ENCODE measurements at places on chromosomes 5 and 9.
A peak's percentile ranks its signal among the peaks of the same experiment; 100 is the strongest.

DNA sequence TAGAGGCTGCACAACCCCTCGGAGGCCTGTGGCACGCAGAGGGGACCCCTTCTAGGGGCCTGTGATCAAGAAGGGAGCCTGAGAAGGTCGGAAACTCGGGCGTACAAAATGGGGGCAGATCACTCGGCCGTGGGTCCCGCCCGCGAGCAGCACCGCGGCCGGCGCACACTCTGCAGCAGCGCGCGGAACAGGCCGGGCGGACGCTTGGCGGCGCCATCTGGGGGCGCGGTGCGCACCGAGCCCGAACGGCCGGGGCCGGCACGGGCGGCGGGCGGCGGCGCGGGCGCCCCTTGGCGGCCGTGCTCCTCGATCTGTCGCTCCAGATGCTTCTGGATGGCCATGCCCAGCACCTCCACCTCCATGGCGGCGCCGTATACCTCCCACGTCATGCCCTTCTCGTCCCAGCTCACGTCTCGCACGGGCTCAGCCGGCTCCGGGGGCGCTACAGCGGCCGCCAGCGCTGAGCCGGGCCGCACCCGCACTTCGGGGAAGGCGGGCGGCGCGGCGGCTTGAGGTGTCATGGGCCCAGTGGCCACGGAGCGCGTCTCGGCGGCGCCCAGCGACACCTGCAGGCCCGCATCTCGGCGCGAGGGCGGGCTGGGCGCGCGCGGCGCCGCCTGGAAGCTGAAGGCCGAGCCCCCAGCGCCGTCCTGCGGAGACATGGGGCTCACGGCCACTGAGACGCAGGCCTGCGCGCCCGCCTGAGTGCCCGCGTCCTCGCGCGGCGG is 13.1 kb downstream of the GPRIN1 start:
- peak; percentile 61 for DNase-seq

- DNase-seq, result no peak
These were observed 4.3 kb downstream of the NTRK2 start for GRCh38 chr9:84673806-84674205.

DNA sequence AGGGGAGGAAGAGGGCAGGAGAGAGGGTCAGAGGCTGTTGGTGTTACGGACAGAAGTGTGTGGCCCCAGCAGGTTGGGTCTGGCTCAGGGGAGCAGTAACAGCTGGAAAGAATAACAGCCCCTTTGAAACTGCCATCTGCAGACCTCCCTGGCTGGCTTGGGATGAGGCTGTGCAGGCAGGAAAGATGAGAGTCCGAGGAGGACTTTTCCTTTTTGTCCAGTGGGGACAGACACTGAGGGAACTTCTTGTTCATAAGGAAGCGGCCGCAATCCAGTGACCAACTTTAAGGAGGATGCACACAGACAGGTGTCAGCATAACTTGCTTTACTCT is 14.8 kb upstream of the PLEKHG4B start:
- no peak for DNase-seq

DNA sequence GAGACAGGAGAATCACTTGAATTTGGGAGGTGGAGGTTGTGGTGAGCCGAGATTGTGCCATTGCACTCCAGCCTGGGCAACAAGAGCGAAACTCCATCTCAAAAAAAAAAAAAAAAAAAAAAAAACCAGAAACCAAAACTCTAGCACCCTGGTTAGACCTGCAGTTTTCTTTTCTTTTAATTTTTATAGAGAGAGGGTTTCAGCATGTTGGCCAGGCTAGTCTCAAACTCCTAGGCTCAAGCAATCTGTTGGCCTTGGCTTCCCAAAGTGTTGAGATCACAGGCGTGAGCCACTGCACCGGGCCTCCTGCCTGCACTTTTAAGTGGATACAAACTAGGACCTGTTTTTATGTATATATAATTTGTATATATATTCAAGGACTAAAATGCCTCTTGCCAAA is 12.9 kb upstream of the MTMR12 start:
- DNase-seq, result no peak

- no peak for DNase-seq
These were observed at the start of gene DOK3 for GRCh38 chr5:177509381-177509951. Gene DOK3 (minus strand): TSS chr5:177509826. CDS start chr5:177509540, 286 bp downstream.

GRCh38 chr5:96880444-96881164 is 4.3 kb downstream of the ERAP2 start:
- DNase-seq, result no peak

DNA sequence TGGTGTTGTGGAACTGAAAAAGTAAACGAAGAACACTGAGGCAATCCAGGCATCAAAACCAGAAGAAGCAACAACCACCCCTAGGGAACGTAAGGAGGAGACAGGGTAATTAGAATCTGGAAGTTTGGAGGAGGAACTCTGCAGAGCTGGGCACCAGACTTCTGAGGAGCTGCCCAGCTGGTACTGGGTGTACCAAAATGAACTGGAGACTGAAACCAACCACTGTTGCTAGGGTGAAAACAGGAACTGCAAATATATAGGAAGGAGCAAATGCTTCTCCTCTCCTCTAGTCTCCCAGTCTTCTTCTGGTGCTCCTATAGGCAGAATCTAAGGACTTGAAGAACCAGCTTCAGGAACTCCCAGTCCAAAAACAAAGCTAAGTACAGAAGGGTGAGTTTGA is 189.8 kb downstream of the ELAVL2 start:
- no peak for DNase-seq

DNA sequence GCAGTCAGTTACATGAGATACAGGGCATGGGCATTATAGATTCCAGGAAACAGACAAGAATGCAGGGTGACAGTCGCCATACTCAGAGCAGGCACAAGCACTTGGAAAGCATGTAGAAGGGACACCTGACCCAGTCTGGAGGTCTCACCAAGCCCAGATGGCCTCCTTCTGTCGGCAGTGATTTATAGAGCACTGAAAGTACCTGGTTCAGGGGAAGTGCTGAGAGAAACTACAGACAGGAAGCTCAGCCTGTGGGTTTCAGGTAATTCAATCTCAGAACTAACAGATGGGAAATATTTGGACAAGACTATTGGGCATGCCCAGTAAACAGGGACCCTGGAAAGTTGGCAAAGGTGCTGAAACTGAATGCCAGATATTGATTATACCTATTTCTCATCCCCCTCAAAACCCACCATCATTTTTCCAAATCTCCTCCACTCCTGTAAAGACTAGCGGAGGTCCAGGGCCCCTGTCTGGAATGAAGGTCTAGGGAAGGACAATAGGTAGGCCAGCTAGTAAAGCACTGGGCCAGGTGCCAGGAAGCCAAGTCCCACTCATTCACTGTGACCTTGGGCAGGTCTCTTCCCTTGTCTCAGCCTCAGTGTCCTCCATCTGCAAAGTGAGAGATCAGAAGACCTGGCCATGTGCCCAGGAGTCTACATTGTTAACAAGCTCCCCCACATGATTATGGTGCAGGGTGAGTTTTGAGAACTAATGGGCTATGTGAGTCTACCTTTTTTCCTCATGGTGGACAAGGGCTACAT is 26.9 kb downstream of the KLHL3 start:
- DNase-seq, result no peak

DNA sequence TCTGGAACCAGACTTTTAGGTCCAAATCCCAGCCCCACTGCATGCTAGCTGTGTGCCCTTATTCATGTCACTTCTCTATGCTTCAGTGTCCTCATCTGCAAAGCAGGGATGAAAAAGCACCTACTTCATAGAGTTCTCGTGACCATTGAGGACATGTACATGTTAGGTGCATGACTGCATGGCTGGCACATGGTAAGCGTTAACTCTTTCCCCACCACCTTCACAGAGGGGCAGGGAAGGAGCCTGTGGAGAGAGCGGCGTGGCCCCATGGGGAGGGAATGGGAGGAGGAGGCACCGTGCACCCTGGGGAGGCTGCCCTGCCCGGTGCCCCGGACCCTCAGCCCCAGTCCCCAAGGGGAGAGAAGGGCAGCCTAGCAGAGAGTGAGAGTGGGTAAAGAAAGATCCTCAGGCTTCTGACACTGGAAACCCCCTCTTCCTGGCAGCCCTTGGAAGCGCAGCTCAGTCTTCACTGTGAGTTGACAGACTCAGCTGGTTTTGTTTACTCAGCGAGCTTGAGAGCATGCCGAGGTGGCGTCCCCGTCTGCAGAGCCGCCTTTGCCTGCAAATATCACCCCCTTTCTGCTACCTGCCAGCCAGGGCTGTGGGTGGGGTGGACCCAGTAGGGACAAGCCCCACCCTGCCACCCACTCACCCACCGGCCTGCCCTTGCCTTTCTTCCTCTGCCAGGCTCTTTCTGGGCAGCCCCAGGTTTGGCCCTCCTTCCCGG is 10.6 kb upstream of the ANGPTL2 start:
- no peak for DNase-seq

- DNase-seq, result no peak
These were observed 36.3 kb downstream of the ZNF474 start for GRCh38 chr5:122165559-122166078.

DNA sequence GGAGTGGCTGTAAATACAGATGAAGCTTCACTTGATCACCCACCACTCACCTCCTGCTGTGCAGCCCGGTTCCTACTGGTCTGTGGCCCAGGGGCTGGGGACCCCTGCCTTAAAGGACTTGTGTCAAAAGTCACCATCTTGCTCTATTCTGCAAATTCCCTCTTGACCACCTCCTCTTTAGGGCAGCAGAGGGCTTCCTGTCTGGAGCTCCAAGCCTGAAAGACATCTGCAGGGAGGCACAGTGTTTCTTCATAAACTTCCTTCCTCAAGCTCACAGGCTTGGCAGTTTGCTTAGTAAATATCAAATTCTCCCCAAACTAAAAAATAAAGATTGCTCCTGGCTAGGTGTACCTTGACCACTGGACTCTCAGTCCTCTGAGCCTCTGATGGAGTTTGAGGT is 104.4 kb downstream of the FRMD3 start:
- no peak for DNase-seq

GRCh38 chr5:156640691-156641241 is 209.3 kb upstream of the PPP1R2B start:
- no peak for DNase-seq

- DNase-seq, result no peak
These were observed 14.6 kb upstream of the CFAP95 start for GRCh38 chr9:69805962-69806515.

- DNase-seq, result no peak
These were observed 253.0 kb downstream of the MARCHF11 start for GRCh38 chr5:15926586-15926985.

DNA sequence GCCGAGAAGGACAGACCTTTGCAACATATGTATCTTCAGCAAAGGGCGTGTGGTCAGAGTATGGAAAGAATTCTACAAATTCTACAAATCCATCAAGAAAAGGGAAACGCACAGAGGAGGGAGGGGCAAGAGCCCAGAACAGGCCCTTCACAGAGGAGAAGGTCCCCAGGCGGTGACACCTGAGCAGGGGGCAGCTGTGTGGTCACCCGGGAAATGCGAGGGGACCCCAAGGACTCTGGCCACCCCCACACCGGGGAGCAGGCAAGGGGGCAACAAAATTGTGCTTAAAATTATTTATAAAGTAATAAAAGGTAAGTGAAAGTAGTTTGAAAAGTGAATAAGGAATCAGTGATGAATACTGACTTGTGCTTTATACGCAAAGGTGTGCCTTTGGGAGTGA is 17.6 kb downstream of the NACC2 start:
- DNase-seq, result no peak

GRCh38 chr5:33488558-33489355 is 48.0 kb downstream of the TARS1 start:
- no peak for DNase-seq

GRCh38 chr9:128276574-128277270 is 646 bp downstream of the SWI5 start:
- no peak for DNase-seq

- no peak for DNase-seq
These were observed 45.3 kb upstream of the TMC1 start for GRCh38 chr9:72476100-72476499.

GRCh38 chr5:160349935-160350303 is 20.5 kb downstream of the C1QTNF2 start:
- DNase-seq, result no peak

- DNase-seq, result no peak
These were observed 31.9 kb downstream of the GNA14 start for GRCh38 chr9:77616191-77616590.

DNA sequence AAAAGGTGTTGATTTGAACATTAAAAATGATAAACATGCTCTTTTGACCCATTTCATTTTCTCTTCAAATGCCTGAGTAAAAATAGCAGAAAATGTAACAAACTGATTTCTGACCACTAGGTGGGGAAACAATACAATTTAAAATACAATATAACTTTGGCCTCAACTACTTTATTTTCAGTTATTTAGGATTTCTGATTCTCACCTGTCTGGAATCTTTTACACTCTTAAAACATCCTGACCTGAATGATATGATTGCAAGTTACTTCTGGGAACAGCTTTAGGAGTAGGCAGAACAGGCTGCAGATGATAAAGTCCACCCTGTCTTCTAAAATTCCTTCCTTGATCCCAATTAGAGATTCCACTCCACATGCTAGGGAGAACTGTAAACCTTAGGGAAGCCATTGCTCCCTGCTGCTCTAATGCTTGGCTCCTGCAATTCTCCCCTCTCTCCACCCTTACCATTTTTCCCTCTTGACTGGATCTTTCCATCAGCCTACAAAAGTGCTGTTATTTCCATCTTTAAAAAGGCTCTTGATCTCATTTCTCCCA is 70.3 kb downstream of the FYB1 start:
- DNase-seq, result no peak

DNA sequence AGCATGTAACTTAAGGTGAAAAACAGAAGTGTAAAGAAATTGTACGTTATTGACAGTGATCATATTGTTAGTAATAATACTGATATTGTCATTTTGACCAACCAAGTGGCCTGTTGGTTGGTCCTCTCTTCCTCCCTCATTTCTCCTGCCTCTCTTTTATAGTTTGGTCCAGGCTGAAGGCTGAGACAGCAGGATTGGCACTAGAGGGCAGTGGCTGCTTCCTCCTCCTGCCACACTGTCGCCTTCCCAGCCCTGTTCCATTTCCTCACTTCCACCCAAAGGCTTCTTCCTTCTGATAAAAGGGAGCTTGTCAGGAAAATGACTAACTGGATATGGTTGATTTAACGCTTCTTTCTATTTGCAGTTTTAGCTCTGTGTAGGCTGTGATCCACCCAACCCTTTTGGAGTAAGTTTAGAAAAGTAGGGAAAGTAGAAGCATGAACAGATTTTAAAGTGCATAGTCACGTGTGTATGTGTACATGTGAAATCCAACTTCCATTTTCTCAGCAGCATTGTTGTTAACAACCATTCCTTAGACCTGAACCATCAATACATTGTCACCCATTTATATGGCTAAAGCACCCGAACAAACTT is 35.6 kb downstream of the PTCD2 start:
- DNase-seq, result no peak

- DNase-seq, result no peak
These were observed 125.6 kb downstream of the TMEM161B start for GRCh38 chr5:88142886-88143692.

DNA sequence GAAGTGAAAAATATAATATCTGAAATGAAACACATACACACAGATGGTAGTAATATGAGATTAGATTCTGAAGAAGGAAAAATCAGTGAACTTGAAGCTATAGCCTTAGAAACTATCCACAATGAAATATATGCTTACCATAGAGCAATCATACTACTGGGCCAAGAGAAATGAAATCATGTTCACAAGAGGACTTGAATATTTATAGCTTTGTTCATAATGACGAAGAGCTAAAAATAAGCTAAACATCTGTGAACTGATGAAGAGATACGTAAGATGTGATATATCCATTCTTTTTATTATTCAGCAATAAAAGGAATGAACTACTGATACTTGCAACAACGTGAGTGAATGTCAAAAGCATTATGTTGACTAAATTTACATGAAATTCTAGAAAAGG is 92.6 kb upstream of the ALDH1B1 start:
- no peak for DNase-seq
